ENCODE measurements at places on chromosomes 5 and 9.

GRCh38 chr5:72485430-72485974 is 21.7 kb downstream of the ZNF366 start:
- DNase-seq: peak; percentile 58

DNA sequence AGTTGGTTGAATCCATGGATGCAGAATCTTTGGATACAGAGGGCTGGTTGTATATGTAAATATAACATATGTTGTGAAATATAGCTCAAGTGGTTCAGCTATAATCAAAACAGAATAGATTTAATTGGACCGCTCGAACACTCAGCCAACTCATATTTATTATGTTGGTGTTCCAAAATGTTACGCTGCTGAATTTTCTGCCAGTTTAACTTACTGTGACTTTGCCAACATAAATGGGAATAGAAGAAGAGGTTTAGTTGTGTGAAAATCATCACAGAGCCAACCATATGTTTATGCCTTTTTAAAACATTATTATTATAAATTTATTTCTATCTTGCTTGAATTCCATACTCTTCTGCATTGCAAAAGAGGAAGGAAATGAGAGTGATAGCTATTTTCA is 178.2 kb upstream of the FBXL7 start:
- no peak for DNase-seq

DNA sequence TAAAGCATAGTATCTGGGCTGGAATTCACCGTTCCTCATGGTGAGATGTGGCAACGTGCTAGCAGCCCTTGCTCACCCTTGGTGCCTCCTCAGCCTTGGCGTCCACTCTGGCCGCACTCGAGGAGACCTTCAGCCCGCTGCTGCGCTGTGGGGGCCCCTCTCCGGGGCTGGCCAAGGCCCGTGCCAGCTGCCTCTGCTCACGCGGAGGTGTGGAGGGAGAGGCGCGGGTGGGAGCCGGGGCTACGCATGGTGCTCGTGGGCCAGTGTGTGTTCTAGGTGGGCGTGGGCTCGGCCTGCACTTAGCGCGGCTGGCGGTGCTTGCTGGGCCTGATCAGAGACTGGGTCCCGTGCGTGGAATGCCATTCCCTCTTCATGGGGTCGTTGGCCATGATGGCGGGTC is 424.2 kb downstream of the KCTD16 start:
- DNase-seq: no peak

DNA sequence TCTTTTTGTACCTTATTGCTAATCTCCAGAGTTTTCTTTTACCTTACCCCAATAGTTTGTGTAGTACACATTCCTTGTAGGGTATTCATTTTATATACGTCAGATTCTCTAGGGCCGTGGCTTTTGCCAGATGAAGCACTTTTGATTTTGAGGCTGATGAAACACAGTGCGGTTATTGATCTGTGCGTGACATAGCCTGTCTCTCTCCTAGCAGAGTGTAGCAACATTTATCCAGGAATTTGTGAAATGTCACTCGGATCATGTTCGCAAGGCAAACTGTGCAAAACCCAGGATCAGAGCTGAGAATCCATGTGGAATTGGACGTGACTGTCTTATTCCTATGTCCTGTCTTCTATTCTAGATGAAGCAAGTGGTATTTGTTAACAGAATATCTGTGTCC is 142.0 kb upstream of the SH3GL2 start:
- DNase-seq: no peak

- no peak for DNase-seq
These were observed 96.8 kb downstream of the ALDH1A1 start for GRCh38 chr9:72855890-72856523.

DNA sequence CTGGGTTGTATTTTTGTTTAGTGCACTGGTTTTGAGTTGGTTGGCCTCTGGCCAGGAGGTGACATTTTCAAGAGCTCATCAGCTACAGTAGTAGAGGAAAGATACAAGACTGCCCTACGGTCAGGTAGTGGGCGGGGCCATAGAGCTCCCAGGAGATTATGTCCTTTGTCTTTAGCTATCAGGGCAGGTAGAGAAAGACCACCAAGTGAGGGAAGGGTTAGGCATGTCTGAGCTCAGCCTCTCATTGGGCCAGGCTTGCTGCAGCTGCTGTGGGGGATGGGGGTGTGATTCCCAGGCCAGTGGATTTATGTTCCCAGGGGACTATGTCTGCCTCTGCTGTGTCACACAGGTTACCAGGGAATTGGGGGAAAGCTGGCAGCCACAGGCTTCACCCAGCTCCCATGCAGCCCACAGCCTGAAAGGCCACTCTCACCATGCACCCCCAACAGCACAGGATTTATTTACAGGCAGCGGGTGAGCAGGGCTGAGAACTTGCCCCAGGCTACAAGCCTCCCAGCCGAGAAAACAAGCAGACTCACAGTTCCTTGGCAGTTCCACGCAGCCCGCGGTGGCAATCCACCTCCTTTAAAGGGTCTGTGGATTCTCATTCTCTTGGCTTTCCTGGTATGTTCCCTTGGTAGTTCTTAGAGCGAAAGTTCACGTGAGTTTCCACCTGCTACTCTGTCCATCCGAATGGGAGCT is 37.5 kb upstream of the BOD1 start:
- no peak for DNase-seq

GRCh38 chr9:3509926-3510325 is 15.9 kb downstream of the RFX3 start:
- DNase-seq: no peak

DNA sequence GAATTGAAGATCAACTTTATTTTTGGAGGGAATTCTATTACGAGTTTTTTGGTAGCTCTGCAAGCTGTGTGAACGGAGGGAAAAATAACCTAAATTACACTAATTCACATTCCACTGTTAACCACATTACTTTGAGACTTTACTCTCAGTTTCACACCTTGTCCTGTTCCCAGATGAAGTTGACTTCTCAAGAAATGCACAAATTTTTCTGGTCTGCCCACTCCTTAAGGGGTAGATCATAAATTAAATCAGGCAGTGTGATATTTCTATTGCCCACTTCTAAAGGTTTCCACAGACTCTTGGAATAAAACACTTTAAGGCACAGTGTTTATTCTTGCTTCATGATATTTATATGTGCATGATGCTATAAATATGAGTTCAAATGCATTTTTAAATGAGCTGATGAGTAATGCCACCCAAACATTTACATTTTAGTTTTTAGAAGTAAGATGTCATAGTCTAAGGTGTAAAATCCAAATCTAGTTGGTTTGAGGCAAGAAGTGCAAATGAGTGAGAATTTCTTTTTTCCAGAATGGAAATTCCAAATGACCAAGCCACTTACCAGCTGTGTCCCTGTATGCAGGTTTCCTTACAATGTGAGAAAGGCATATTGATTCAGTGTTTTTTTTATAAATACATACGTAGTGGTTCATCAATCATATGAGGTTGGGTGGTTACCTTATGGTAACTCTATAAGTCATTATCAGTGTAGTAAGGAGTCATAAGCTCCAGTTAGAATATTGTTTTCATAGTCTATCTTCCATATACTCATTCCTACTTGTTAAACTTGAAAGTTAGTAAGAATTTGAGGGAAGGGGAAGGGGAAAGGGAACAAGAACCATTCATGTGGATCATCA is 437.7 kb upstream of the MEF2C start:
- DNase-seq: no peak

DNA sequence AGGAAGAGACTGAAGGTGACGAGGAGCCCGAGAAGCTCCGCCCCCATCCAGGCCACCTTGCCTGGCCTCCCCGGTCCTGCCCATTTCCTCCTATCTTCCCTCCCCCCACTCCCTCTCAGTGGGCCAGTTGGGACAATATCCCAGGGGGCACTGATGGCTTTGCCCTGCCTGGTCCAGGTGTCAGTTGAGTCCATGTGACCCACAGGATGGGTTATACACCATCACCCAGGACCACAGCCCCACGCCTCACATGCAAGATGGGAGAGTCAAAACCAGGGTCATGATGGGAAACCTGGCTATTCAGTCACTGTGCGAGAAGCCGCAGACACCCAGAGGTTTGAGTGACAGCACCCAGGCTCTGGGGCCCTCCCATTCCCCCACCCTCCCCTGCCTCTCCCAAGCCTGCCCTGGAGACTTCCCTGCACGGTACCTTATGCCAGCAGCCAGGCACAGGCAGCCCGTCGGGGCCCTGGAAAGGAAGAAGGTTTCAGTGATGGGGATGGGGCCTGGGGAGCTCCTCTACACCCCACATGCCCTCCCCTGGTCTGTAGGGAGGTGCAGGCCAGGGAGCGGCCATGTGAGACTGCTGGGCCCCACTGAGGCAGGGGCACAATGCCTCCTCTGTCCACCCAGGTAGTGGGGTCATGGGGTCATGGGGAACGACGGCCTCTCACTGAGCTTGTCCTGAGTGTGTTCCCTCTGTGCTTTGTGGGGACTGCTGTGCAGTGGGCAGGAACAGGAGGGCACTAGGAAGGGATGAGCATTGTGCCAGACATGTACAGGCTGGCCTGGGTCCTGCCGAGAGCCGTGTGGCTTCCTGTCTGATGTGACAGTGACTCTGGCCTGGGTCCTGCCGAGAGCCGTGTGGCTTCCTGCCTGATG is 6.3 kb upstream of the PHYKPL start:
- no peak for DNase-seq

DNA sequence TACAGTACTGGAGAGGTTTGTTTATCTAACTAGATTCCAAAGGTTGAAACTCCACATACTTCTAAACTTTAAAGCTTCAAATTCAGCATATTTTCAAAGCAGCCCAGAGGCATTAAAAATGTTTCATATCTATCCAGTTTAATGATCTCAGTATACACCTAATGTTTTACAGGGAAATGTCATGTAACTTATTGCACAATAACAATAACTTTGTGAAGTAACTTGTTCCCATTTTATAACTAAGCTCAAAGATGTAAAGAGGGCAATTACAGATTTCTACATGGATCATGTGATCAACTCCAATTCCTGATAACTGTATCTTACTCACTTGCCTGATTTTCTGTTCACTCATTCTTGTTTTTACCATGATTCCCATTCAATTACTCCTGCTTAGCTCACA is 610.0 kb downstream of the TAF11L14 start:
- DNase-seq: no peak

- no peak for DNase-seq
These were observed 17.1 kb downstream of the FBP1 start for GRCh38 chr9:94622087-94622800.

- no peak for DNase-seq
These were observed 195.5 kb downstream of the MEF2C start for GRCh38 chr5:88687373-88687911.

GRCh38 chr5:93174930-93175329 is 406.1 kb downstream of the NR2F1-AS1 start:
- no peak for DNase-seq

GRCh38 chr5:122439645-122440044 is 127.6 kb downstream of the SNCAIP start:
- DNase-seq: no peak

- no peak for DNase-seq
These were observed 15.3 kb downstream of the LCN9 start for GRCh38 chr9:135678236-135679017.

- no peak for DNase-seq
These were observed 114.9 kb upstream of the PRLR start for GRCh38 chr5:35345222-35345621.

DNA sequence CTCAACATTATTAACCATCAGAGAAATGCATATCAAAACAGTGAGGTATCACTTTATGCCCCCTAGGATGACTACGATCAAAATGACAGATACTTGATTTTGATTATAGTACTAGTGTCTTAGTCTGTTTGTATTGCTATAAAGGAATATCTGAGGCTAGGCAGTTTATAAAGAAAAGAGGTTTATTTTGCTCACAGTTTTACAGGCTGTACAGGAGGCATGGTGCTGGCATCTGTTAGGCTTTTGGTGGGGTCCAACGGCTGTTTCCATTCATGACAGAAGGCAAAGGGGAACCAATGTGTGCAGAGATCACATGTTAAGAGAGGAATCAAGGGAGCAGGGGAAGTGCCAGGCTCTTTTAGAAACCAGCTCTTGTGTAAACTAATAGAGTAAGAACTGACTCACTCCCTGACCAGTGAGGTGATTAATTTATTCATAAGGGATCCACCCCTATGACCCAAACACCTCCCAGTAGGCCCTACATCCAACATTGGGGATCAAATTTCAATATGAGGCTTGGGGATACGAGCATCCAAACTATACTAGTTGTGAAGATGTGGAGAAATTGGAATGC is 16.0 kb upstream of the AFF4 start:
- no peak for DNase-seq

DNA sequence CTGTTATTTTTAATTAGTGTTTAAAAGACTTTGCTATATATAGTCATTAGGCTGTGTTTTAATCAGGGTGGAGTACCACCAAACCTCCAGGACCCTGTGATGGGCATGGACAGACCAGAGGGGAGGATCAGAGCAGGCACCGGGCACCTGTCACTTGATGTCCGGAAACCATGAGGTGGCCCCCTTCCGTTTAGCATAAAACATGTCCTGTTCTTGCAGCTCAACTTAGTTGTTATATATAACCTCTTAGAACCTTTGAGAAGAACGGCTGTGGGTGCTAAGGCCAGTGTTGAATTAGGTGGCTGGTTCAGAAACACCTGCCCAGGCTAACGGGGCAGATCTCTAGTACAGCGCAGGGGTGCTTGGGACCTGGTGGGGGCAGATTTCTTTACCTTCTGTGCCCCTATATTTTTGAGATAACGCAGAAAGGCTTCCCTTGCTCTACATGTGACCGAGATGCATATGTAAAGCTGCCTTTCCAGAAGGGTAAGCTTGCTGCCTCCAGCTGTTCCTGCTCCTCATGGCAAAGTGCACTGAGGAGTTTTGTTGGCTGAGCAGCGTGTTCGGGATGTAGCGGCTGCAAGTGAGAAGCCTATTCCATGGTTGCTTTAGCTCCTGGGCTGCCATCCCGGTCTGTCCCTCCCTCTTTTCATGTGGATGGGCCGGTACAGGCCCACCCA is 255.5 kb downstream of the FANCC start:
- no peak for DNase-seq

- no peak for DNase-seq
These were observed 72.2 kb upstream of the FAM169A start for GRCh38 chr5:74938250-74938933.

GRCh38 chr5:131916481-131916880 is 29.0 kb downstream of the MEIKIN start:
- DNase-seq: no peak

DNA sequence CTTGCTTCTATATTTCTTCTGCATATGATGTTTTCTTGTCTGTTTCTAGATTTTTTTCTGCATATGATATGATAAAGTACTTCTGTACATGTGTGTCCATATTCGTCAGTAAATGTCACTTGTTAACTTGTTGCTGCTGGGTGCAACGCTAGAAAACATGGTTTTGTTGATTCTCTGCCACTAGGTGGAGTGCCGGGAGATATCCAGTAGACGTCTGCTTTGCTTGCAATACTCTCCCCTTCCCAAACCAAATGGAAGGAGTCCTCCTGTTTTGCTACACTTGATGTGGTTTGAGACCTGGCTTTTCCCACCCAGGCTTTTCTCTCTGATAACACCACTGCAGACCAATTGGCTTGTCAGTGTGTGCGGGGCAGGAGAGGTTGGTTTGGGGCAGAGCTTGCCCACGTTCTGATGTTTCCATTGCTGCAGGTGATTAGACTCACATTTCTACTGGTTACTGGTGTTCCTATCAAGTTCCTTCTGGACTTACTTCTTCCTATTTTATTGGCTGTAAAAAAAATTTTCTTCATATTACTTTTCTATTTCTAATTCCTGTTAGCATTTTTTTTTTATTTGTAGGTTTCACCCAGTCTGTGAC is 900.0 kb upstream of the CDH10 start:
- DNase-seq: no peak
